ENCODE measurements at places on chromosomes 3 and 15. TPM values are rescaled to one million over a fixed set of nuclear protein-coding genes. Genes with fewer than 3 reads are reported as not detected.

The SLCO2A1 gene
- 0.08 TPM for total RNA-seq

The CPLX3 gene
- not detected for total RNA-seq

The LRIG1 gene
- total RNA-seq = 8.5 TPM

The REC114 gene
- not detected for total RNA-seq

The GBE1 gene
- total RNA-seq = 70.4 TPM

All from activated naive CD8-positive, alpha-beta T cell treated with anti-CD3 and anti-CD28 coated beads for 36 hours (primary cell).